Vagina (tissue), 2 donors: ENCODE measurements at places on chromosomes 7 and 10. TPM values are rescaled to one million over a fixed set of nuclear protein-coding genes. Genes with fewer than 3 reads are reported as not detected.
A peak's percentile ranks its signal among the peaks of the same experiment; 100 is the strongest.

DNA sequence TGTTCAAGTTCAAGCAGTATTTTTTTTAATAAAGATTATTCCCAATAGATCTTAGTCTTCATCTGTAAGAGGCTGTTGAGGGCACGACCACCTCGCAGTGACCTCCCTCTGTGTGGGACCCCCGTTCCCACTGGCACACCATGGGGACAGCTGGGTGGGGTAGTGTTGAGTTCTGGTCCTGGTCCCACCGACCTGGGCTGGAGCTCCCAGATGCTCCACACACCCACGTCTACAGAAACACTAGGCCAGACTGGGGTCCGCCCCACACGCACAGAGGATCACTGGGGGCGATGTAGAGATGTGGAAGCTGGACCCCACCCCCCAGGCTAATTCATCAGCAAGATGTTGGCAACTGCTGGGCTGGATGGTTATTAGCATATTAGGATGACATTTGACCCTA, 623.6 kb downstream of the PTPRN2 start:
- no peak for DNase-seq

GRCh38 chr7:754531-755412, 27.7 kb upstream of the PRKAR1B start:
- DNase-seq, result no peak

MORN4 gene
- 1.7 TPM for total RNA-seq

CH25H gene
- total RNA-seq, result 0.74 TPM

DNA sequence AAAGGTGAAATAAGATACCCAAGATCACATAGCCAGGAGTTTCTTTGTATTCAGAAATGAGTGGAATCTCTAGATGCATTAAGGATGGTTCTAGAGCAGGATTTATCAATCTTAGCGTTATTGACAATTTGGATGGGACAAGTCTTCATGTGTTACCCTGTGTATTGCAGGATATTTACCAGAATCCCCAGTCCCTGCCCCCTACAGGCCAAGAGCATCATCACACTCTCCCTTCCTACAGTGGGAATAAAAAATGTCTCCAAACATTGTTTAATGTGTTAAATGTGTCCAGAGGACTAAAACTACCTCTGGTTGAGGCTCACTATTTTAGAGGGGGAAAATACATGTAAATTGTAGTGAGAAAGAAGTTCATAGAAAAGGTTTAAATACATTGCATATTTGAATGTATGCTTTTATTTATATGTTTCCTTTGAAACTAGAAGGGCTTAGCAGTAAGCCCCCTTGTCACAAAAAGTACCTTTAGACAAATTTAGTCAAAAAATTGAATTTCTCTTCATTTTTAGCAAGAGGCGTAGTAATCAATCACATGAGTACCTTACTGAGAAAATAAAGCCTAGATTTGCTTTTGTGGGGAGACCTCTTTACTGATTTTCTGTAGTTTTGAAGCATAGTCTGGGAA, 141.2 kb downstream of the MLLT10 start:
- no peak for DNase-seq

VWA2 gene
- 2.9 TPM for total RNA-seq

SKIDA1 gene
- total RNA-seq, result 2.7 TPM

ICA1 gene
- 25.5 TPM for total RNA-seq

MALRD1 gene
- 2.0 TPM for total RNA-seq

GRCh38 chr7:30491417-30491816, 12.8 kb upstream of the NOD1 start:
- no peak for DNase-seq

GPRIN2 gene
- total RNA-seq, result 5.6 TPM

LFNG gene
- 36.8 TPM for total RNA-seq

DNA sequence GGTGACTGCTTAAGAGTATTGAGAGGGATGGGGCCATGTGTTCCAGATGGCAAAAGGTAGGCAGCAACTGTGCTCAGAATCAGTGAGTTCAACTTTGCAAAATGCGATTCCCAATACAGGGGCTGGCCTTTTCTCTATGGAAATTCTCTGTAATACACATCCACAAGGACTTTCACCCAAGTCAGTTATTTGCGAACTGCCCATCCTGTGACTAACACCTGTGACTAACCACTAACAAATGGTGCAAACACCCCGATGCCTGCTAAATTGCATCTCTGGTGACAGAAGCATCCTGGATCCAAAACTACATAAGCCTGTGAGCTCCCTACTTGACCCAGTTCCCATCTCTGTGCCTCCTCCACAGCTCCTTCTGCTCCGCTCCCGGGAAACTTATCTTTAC, 9.0 kb upstream of the CUZD1 start:
- no peak for DNase-seq

DNA sequence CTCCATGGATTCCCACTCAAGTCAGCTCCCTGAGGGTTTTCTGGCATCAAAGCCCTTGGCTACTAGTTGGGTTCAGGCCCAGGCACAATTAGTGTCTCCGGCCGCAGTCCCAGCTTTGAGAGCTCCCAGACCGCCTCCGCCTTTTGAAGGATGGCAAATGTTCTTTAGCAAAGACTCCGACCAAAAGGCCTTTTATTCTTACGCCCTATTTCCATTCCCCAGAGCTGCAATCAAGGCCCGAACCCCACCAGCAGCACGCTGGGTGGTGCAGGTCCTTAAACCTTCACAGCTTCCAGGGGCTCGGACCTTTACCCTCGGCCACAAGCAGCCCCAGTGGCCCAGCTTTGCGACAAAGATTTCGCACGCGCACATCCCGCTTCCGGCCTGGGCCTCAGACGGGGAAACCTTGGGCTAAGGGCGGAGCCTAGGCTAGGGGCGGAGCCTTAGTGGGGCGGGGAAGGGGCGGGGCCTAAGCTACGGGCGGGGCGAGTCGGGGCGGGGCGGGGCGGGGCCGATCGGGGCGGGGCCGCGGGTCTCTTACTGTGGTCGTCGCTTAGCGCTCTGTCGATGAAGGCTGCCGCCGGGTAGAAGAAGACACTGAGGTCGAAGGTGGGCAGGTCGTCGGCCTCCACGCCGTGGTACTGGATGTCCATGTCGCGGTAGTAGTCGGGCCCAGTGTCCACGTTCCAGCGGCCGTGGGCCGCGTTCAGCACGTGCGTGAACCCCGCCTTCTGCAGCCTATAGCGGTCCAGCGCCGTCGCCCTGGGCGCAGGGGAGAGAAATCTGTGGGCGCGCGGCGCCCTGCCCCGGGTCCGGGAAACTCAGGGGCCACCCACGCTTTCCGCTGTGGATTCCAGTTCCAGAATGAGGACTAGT, 68.0 kb upstream of the SAMD8 start:
- DNase-seq, result no peak

FAM24B gene
- not detected for total RNA-seq

DNA sequence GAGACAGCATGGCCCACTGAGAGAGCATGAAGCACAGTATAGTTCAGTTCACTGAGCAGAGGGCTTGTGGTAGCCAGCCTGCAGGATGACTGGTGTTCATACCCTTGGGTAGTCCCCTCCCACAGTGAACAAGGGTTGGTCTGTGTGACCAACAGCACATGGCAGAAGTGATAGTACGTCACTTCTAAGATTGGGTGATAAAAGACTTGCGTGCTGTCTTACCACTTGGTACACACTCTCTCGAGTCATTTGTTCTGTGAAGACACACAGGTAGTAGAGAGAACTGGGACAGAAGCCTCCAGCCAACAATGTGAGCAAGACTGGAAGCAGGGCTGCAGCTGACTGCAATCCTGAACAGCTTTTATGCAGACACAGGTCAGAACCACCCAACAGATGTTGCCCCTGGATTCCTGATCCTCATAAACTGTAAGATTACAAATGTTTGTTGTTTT, 14.6 kb downstream of the EPC1 start:
- no peak for DNase-seq

- no peak for DNase-seq
Observed at GRCh38 chr7:128812514-128813168, 17.6 kb upstream of the FLNC start.

NUDT1 gene
- total RNA-seq, result 19.4 TPM

CASD1 gene
- 17.7 TPM for total RNA-seq

- DNase-seq, result no peak
Observed at GRCh38 chr7:70434376-70434775, 697.6 kb upstream of the GALNT17 start.

MCM10 gene
- 0.98 TPM for total RNA-seq

- DNase-seq, result no peak
Observed at GRCh38 chr10:21925851-21926250, 77.7 kb downstream of the DNAJC1 start.

DNA sequence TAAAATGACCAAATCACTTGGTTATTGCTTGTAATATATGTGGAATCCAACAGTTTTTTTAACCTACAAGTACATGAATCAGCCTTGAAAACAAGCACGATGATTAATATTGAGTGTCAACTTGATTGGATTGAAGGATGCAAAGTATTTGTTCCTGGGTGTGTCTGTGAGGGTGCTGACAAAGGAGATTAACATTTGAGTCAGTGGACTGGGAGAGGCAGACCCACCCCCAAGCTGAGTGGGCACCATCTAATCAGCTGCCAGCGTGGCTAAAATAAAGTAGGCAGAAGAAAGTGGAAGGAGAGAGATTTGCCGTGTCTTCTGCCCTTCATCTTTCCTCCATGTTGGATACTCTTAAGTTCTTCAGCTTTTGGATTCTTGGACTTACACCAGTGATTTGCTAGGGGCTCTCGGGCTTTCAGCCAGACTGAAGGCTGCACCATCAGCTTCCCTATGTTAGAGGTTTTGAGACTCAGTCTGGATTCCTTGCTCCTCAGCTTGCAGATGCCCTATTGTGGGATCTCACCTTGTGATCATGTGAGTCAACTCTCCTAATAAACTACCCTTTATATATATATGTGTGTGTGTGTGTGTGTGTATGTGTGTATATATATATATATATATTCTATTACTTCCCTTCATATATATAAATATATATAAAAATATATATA, 118.4 kb upstream of the WDR11 start:
- DNase-seq, result no peak

DNA sequence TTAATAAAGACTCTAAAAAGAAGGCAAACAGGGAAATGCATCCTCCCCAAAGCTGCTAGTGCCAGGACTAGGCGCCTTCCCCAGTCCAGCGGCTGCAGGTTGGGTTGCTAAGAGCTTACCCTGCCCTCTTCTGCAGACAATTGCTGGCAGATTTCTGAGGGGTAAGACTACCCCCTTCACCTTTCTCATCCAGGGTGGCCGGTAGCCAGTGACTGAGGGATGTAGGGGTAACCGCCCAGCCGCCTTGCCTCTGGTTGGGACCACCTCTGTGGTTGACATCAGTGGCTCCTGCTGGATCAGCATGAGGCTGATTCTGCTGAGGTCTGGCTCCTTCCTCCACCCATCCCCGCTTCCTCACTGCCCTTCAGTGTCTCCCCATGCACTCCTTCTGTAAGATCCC, 71.2 kb downstream of the ADCYAP1R1 start:
- peak; percentile 81 for DNase-seq

CCDC146 gene
- 20.6 TPM for total RNA-seq

SPDYE9 gene
- not detected for total RNA-seq

GRCh38 chr10:76723844-76724243, 913.8 kb downstream of the KCNMA1 start:
- no peak for DNase-seq

HOXA5 gene
- 6.1 TPM for total RNA-seq

DNA sequence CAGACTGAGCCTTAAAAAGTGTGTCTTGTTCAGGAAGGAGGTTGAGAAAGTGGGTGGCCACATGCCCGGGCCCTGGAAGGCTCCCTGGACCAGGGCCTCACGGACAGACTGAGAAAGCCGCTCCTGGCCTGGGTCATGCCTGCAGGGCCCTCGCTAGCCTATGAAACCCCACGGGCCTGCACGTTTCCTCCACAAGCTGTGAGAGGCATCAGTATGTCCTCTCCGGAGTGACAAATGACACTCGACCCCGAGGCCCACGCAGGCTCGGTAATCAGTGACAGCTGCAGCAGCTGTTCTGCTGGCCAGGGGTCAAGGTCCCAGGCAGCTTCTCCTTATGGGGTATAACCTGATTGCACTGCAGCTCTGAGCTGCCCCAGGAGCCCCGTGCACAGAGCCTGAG, 47.6 kb downstream of the ASB13 start:
- no peak for DNase-seq

LDB3 gene
- total RNA-seq, result 4.7 TPM

NKX2-3 gene
- total RNA-seq, result not detected

- DNase-seq, result no peak
Observed at GRCh38 chr10:88555190-88555908, 27.8 kb downstream of the RNLS start.

DNA sequence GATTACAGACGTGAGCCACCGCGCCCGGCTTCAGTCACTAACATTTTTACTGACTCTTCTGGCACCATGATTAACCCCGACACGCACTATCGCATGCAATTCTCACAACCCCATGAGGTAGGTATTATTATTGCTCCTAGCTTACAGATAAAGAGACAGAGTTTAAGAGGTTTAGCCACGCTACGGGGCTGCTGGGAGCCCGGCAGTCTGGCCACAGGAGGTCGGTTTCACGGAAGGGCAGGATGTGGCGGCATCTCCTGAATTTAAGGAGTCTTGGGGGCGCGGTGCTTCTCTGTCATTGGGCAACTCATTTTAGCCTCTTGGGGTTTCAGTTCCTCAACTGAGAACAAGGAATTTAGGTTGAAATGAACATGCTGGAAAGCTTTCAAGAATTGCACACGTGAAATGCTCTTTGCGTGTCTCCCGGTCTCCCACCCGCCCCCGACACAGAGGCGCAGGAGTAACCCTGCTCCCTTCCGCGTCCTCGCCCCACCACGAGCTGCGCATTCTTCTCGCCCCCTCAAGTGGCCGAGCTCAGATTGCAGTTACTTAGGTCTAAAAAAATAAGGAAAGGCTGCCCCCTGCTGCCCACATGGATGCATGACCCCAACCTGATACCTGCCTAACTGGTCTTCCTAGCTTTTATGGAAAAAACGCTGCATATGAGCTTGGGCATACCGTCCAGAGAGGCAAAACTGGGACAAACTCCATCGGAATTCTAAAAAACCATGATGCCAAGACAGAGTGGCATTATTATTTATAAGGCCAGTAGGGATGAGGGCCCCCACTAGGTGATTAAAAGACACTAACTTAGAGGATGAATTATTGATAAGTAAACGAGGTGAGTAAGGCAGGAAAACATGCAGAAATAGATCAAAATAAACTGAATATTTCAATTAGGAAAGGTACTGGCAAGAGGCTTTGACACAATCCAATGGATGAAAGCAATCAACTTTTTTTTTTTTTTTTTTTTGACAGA, 12.4 kb downstream of the PRSS2 start:
- DNase-seq, result no peak

GRCh38 chr7:36440880-36441279, 51.2 kb downstream of the ANLN start:
- no peak for DNase-seq

CALD1 gene
- 343 TPM for total RNA-seq

DNA sequence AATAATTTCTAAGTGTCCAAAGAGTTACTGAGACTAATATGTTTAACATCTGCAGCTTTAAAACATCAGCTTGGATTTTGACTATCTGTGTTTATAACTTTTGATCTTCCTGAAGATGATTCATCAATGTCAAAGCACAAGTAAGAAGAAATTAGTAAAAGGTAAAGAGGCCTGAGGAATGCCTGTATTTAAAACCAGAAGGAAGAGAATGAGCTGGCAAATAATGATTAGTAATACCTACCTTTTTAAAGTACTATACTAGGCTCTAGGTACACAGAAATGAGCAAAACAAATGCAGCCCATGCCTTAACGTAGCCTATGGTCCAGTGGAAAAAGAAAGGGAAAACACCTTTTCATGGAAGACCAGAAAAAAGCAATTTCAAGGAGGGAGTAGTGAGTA, 158.0 kb downstream of the KCND2 start:
- no peak for DNase-seq

- DNase-seq, result no peak
Observed at GRCh38 chr10:6819301-6819700, 239.2 kb upstream of the PRKCQ start.
